Aorta (tissue), 5 donors: ENCODE measurements at places on chromosomes 3 and 15. TPM values are rescaled to one million over a fixed set of nuclear protein-coding genes. Genes with fewer than 3 reads are reported as not detected.
A peak's percentile ranks its signal among the peaks of the same experiment; 100 is the strongest.

GRCh38 chr3:42662037-42662812 is 8.7 kb downstream of the ZBTB47 start:
- no peak for DNase-seq

DNA sequence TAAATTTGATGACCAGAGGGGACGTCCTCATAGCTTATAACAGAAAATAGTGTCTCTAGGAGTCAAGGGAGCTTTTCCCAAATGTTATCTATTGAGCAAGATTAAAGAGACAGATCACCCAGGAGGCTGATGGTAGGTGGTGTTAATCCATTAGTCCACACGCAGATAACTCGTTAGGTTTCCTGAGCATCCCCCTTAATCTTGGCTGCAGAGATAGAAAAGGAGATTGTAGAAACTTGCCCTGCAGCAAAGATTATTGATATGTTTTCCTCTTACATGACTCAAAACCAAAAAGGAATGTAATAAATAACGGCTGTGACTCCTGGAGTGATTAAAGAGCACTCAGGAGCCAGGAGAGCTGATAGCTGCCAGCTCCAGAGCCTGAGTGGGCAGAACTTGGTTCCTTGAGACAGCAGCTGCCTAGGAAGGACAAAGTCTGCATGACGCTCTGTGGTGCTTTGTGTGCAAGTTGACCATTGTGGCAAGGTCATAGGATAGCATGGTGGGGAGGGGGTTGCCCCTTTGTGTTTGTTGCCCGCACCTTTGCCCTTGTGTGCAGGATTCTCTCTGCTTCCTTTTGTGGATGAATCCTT is 234.8 kb downstream of the PTPRG start:
- DNase-seq: no peak

GRCh38 chr3:61157414-61157813 is 93.8 kb downstream of the FHIT start:
- no peak for DNase-seq

- DNase-seq: no peak
Observed at GRCh38 chr3:130779486-130779885, 32.9 kb upstream of the PIK3R4 start.

MKRN2OS gene
- total RNA-seq: not detected

- DNase-seq: no peak
Observed at GRCh38 chr3:8775181-8775580, 5.8 kb upstream of the OXTR start.

DNA sequence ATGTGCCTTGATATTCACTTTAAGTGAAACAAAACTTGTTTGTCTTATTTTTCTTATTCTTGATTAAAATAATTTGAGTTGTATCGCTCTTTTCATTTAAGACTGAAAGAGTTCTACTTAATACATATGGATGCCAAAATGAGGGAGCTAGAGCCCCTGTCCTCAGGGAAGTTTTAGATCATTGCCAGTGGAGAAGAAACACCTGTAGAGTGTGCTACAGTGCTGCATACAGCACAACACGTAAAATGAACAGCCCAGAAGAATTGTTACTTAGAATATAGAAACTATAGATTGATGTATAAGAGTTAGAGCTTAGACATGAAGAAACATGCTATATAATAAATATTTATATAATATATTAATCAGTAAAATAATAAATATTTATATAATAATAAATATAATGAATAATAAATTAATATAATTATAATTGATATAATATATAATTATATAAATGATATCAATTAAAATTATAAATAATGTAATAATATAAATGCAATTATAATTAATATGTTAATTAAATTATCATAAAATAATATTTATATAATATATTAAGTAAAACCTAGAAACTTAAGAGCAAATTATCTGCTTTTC is 1234.7 kb downstream of the ROBO2 start:
- DNase-seq: no peak

DNA sequence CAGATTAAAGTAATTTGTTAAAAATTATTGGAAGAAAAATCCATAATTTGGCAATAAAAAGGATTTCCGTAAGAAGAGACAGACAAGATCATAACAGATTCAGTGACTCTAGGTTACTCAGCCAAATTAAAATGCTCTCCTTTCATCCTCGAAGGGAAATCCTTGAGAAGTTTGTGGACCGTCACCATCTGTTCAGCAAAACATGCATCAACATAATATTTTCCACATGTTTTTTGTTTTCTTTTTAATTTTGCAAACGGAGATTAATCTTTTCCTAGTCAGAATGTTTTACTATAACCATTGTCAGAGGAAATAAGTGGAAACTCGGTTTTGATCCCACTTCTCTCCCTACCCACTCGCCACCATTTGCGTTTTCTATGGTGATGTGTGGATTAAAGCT is 128.3 kb downstream of the TMCO5A start:
- no peak for DNase-seq

GRCh38 chr3:177452831-177453450 is 255.7 kb upstream of the TBL1XR1 start:
- DNase-seq: no peak

GRCh38 chr15:33903661-33904060 is 64.6 kb upstream of the CHRM5 start:
- no peak for DNase-seq

TTLL13 gene
- not detected for total RNA-seq

DNA sequence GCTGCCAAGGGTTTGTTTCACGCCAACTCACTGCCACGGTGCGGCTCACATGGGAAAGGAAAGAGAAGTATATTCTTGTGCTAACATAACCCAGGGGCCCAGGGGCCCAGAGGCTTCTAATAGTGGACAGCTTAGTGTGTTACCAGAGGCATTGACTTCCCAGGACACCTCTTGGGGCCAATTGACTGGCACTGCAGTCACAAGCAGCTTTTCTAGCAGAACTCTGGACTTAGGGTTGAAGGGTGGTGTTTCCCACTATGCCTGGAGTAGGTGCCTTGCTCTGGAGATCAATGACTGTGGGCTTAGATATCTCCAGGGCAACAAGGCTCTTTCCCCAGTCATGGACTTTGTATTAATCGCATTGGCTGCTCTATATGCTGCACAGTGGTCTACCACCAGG is 172.7 kb upstream of the KBTBD8 start:
- DNase-seq: no peak

ALG1L2 gene
- 3.6 TPM for total RNA-seq

ARPP21 gene
- total RNA-seq: 3.0 TPM

DNA sequence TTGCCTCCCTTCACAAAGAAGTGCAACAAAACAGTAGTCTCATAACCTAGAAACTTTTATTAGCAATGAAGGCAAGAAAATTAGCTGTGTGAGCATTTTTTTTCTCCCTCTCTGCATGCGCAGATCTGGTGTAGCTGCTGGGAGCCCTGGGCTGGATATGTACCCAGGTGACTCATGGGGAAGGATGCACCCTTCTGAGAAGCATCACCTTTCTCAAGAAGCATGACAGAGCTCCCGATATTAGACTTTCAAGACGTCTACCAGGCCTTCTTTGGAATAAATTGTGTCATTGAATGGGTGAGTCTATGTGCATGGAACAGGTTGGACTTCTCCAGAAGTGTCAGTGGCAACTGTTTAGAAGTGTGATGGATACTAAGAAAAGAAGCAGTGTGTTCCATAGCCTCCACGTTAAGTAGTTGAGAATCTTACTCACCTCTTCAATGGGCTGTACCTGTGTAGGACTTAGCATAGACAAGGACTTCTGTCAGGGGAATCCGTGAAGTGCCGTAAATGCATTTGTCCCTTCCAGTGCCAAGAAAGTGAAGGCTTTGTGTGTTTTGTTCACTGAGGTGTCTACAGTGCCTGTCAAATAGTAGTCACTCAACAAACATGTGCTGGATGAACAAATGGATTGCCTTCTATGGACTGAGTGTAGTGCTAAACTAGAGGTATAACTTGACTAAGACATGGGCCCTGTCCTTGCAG is 47.7 kb upstream of the RASGRP1 start:
- no peak for DNase-seq

DNA sequence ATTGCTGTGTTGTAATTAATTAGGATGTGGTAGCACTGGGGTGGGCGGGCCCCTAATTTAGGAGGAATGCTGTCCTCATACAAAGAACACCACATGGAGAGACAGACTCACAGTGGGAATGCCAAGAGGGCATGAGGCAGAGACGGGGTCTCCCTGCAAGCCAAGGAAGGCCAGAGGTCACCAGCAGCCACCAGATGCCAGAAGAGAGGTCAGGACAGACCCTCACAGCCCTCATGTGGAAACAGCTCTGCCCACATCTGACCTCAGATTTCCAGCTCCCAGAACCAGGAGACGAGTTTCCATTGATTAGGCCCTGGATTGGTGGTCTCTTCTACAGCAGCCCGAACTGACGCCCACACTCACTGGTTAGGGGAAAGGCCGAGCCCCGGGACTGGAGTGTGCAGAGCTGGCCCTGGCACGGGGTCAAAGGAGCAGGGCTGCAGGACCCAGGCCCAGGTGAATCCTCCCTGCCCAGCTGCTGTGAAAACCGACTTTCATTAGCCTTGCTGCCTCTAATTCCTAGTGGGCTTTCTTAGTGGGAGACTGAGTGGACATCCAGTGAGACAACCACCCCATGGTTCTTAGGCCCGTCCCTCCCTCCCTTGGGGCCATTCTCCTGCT is 43.0 kb upstream of the SLC41A3 start:
- peak; percentile 35 for DNase-seq

STRA6 gene
- total RNA-seq: 0.16 TPM

GRCh38 chr15:94532226-94532625 is 300.9 kb downstream of the MCTP2 start:
- no peak for DNase-seq

- DNase-seq: no peak
Observed at GRCh38 chr3:196311-197148, at the start of gene CHL1. Gene CHL1, plus strand, starts transcription at chr3:196763. Its CDS starts 123,014 bp downstream, at chr3:319777.

GRCh38 chr3:129824926-129825541 is 68.5 kb downstream of the TMCC1 start:
- no peak for DNase-seq

- no peak for DNase-seq
Observed at GRCh38 chr3:175070946-175071345, 211.8 kb downstream of the NAALADL2 start.

DNA sequence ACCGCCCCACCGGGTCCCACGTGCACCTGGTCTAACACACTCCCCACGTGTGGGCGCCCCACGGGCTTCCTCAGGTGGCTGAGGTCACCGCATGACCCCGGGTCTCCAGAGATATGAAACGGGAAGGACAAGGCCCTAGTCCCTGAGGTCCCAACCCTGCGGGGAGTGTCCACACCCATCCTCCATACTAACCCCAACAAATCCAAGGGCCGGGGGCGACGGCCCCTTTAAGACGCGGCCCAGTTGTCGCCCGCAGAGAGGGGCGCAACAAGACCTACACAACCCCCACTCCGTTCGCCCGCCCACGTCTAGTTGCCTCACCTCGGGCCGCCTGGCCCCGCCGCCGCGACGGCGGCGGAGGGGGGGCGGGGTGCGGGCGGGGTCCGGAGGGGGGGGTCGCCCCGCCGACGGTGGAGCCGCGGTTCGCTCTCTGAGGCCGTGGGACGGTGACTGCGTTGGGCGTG is 396 bp downstream of the INO80 start:
- peak; percentile 90 for DNase-seq

- no peak for DNase-seq
Observed at GRCh38 chr3:118782755-118783202, 251.9 kb downstream of the IGSF11 start.

DNA sequence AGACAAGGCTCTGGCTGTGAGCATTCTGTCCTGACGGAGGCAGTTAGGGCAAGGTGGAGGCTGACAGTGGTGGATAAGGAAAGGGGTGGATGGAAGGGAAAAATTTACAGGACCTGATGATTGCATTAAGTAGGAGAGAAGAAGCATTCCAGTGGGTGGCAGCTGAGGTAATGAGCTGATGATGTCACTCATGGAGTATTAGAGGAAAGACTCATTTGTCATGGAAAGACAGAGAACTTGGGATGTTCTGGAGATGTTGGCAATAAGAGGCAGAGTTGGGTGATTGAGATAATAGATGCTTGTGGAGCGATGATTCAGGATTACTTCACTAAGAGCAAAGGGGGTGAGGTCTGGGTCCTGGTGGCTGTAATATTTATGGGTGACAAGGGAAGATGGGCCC is 63.6 kb upstream of the SCN5A start:
- no peak for DNase-seq

DNA sequence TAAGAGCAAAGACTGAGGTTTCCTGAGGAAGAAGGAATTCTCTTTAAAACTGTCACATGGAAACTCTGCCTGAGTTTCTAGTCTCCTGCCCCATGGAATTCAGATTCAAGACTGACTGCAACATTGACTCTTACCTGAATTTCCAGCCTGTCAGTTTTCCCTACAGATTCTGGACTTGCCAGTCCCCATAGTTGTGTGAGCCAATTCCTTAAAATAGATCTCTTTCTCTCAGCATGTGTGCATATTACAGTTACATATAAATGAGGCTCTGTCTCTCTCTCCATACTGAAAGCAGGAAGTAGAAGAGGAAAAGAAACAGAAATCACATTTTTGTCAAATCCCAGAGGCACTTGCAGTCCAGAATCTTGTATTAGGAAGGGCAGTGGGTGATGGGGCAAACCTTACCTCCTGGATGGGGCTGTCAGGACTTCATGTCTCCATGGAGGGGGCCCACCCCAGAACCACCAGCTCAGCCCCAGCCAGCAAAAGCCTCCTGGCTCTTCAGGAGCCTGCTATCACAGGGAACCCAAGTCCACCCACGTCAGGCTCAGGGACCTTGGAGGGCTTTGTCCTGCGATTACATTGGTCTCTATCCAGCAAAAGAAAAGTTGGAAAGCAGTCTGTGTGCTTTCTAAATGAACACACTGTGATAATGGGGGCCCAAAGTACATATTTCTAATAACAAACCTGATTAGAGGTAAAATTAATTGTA is 18.8 kb upstream of the GOLGA8J start:
- no peak for DNase-seq

GRCh38 chr3:49339581-49339940 is 292 bp downstream of the USP4 start:
- peak; percentile 84 for DNase-seq

- no peak for DNase-seq
Observed at GRCh38 chr3:117411971-117412370, 702.4 kb downstream of the TUSC7 start.

DNA sequence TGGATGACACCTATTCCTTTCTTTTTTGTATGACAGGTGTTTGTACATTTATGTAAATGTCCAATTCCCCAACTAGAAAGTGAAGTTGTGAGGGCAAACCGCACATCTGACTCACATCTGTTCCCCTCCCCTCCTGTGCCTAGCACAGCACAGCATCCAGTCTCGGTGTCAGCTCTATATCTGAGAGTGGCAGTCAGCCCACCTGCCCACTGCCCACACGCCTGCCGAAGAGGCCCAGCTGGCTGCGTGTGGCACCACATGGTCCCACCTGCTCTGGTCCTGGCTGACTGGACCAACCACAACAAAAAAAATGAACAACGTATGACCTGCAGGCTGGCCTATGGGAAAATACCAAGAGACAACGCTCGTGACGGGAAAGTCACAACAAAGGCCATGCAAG is 62.8 kb downstream of the XXYLT1 start:
- DNase-seq: no peak

- DNase-seq: no peak
Observed at GRCh38 chr3:74506246-74506645, 108.2 kb downstream of the CNTN3 start.

- no peak for DNase-seq
Observed at GRCh38 chr15:80915472-80915871, 74.1 kb downstream of the MESD start.

LDHAL6B gene
- not detected for total RNA-seq

STAB1 gene
- total RNA-seq: 651 TPM
